ENCODE measurements at places on chromosomes 2 and 18.
A peak's percentile ranks its signal among the peaks of the same experiment; 100 is the strongest.

- no peak overlapping the region for H3K4me3 ChIP-seq
- no peaks in the 10 kb centered on the region for H3K27me3 ChIP-seq
- H3K36me3 ChIP-seq: no peaks in the 10 kb centered on the region
- H3K4me1 ChIP-seq: no peaks in the 10 kb centered on the region
Measured at GRCh38 chr2:36792951-36793350, 96.4 kb downstream of the VIT start.

- peak; percentile 41 for DNase-seq
- H3K36me3 ChIP-seq: no peaks in the 10 kb centered on the region
- no peaks in the 10 kb centered on the region for H3K27me3 ChIP-seq
Measured at GRCh38 chr2:212831671-212832199, 293.1 kb upstream of the ERBB4 start.

DNA sequence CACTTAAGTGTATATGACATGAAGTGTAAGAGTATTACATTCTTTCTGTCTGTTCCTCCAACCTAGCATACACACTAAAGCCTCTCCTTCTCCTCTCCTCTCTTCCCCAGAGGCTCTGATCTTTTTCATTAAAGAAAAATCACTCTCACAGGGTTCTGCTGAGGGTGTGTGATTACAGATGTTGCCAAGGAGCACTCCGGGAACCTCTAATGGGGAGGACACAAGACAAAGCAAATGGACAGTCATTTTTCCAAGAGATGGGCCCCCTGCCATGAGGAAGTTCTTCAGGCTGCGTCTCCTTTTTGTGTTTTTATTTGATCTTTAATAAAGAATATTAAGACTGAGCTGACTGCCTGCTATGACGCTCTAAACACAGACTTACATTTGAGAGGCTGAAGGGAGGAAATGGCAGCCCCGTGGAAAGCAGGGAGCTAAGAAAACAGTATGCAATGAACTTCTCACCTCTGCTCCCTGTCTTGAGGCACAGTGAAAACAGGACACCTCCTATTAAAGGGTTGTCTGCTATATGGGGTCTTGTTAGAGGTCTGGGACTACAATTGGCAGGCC, 578.1 kb downstream of the PIK3C3 start:
- H3K36me3 ChIP-seq: no peaks in the 10 kb centered on the region
- no peak overlapping the region for H3K4me3 ChIP-seq
- H3K4me1 ChIP-seq: no peaks in the 10 kb centered on the region
- no peaks in the 10 kb centered on the region for H3K27me3 ChIP-seq
- no peak overlapping the region for H3K27ac ChIP-seq

- no peak overlapping the region for H3K27ac ChIP-seq
- no peaks in the 10 kb centered on the region for H3K4me1 ChIP-seq
- H3K27me3 ChIP-seq: no peaks in the 10 kb centered on the region
- no peak overlapping the region for H3K4me3 ChIP-seq
- H3K36me3 ChIP-seq: no peaks in the 10 kb centered on the region
Measured at GRCh38 chr2:190179754-190180312, 117.3 kb upstream of the MSTN start.

GRCh38 chr2:26631401-26632170, 9.6 kb downstream of the CIB4 start:
- no peaks in the 10 kb centered on the region for H3K4me1 ChIP-seq
- H3K27ac ChIP-seq: no peak overlapping the region
- H3K4me3 ChIP-seq: no peak overlapping the region
- no peaks in the 10 kb centered on the region for H3K27me3 ChIP-seq

GRCh38 chr2:98343285-98343684, 3.0 kb upstream of the CNGA3 start:
- no peak overlapping the region for H3K4me3 ChIP-seq
- H3K36me3 ChIP-seq: no peaks in the 10 kb centered on the region
- no peak for DNase-seq
- H3K4me1 ChIP-seq: no peaks in the 10 kb centered on the region
- no peak overlapping the region for H3K27ac ChIP-seq

- no peak for DNase-seq
- no peak overlapping the region for H3K27ac ChIP-seq
- H3K27me3 ChIP-seq: no peaks in the 10 kb centered on the region
- no peaks in the 10 kb centered on the region for H3K4me1 ChIP-seq
- H3K4me3 ChIP-seq: no peak overlapping the region
- no peaks in the 10 kb centered on the region for H3K36me3 ChIP-seq
Measured at GRCh38 chr2:221693365-221693764, 121.3 kb upstream of the EPHA4 start.

DNA sequence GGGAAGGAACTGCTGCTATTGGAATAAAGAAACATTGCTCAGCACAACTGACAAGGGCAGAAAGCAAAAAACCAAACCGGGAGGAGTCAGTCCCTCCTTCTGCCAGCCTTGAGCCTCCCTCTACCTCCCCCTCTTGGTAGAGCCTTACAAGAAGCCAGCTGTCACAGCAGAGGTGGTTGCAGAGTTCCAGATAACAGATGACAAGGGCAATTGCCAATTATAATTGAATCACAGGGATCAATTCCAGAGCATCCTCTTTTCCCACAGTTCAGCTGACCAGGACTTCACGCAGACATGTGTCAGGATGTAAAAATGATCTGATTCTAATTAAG, 548.2 kb upstream of the LRRTM1 start:
- H3K27ac ChIP-seq: no peak overlapping the region
- no peak for DNase-seq
- H3K27me3 ChIP-seq: no peaks in the 10 kb centered on the region
- H3K4me3 ChIP-seq: no peak overlapping the region

DNA sequence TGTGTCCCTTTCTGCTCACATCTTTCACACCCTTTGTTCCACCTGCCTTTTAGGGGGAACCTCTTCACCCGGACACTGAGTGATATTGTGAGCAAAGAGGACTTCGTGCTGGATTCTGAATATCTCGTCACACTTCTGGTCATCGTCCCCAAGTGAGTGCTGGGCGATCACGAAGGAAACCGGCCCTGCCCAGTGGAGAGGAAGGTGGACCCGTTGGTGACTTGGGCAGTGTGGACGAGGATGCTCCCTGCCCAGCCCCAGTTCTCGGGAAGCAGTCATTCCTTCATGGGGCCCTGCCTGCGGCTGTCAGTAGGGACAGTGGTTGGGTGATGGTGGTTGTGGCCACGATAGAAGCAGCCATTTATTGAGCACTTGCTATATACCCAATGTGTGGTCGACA, 40.8 kb downstream of the PDIA6 start:
- H3K27me3 ChIP-seq: no peaks in the 10 kb centered on the region
- H3K4me3 ChIP-seq: no peak overlapping the region
- H3K4me1 ChIP-seq: no peaks in the 10 kb centered on the region
- no peak overlapping the region for H3K27ac ChIP-seq
- no peak for DNase-seq
- no peaks in the 10 kb centered on the region for H3K36me3 ChIP-seq

GRCh38 chr2:241901018-241901380, 31.5 kb downstream of the RTP5 start:
- no peak for DNase-seq
- no peak overlapping the region for H3K4me3 ChIP-seq
- H3K36me3 ChIP-seq: no peaks in the 10 kb centered on the region
- no peaks in the 10 kb centered on the region for H3K4me1 ChIP-seq
- no peaks in the 10 kb centered on the region for H3K27me3 ChIP-seq

DNA sequence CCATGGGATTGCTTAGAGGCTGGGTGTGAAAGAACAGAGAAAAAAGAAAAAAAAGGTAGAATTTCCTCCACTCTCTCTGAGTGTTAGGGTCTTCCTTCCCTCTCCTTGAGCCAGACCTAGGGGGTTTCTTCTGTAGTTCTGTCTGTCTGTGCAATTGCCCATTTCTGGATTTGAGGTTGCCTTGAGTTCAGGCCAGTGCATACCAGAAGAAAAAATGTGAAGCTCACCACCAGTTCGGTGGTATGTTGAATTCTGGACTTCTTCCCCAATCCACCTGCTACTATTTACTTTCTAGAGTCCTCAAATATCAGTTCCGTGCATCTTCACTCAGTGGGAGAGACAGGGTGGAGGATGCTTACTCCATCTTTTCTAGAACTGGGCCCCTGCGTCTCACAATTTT, 15.3 kb upstream of the SELENOI start:
- H3K36me3 ChIP-seq: no peaks in the 10 kb centered on the region
- DNase-seq: no peak

GRCh38 chr2:221501210-221501882, 70.8 kb downstream of the EPHA4 start:
- no peak overlapping the region for H3K27ac ChIP-seq
- DNase-seq: no peak

GRCh38 chr2:56715683-56716082, 531.9 kb downstream of the CCDC85A start:
- DNase-seq: no peak
- no peaks in the 10 kb centered on the region for H3K36me3 ChIP-seq
- no peak overlapping the region for H3K4me3 ChIP-seq
- H3K27me3 ChIP-seq: no peaks in the 10 kb centered on the region
- no peaks in the 10 kb centered on the region for H3K4me1 ChIP-seq
- H3K27ac ChIP-seq: no peak overlapping the region

- H3K27ac ChIP-seq: no peak overlapping the region
- no peaks in the 10 kb centered on the region for H3K36me3 ChIP-seq
- no peaks in the 10 kb centered on the region for H3K4me1 ChIP-seq
- H3K4me3 ChIP-seq: no peak overlapping the region
Measured at GRCh38 chr2:20231598-20232026, 6.7 kb upstream of the SDC1 start.

GRCh38 chr2:112322919-112323318, 47.5 kb downstream of the ZC3H6 start:
- DNase-seq: no peak
- H3K27ac ChIP-seq: no peak overlapping the region
- no peaks in the 10 kb centered on the region for H3K36me3 ChIP-seq
- no peaks in the 10 kb centered on the region for H3K4me1 ChIP-seq
- no peaks in the 10 kb centered on the region for H3K27me3 ChIP-seq

DNA sequence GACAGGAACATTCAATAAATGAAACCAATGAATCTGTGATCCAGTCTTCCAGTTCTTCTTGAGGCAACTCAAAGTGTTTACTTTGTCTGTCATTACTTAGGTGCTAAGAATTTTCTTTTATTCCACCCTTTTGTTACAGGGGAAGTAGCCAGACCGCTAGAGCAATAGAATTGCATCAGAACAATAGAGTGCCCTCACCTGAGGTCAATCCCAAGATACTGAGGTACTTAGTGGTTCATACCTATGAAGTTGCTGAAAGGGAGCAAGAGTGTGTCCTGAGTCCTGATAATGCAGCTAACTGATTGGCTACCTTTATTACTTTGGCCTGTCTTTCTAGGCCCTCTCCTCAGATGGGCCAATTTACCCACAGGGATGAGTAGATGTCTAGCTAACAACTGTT, 359.4 kb upstream of the KCNH7 start:
- no peaks in the 10 kb centered on the region for H3K4me1 ChIP-seq
- H3K4me3 ChIP-seq: no peak overlapping the region
- no peaks in the 10 kb centered on the region for H3K36me3 ChIP-seq

DNA sequence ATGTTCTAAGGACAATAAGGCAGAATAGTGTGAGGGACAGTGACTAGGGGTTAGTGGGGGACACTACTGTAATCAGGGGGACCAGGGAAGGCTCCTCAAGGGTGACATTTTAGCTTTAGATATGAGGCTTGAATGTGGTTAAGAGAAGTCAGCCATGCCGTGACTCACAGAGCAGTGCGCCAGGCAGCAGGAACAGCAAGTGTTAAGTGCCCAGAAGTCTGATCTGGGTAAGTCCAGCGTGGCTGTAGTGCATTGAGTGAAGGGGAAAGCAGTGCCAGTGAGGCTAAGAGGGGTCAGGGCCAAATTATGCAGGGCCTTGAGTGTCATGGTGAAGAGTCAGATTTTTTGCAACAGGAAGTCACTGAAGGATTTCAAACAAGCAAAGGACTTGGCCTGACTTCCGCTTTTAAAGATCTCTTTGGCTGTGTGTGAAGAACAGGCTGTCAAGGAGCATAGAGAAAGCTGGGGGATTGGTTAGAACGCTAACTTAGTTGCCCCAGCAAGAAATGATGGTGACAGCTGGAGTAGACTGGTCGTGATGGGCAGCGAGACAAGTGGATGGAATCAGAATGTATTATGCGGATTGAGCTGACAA, 151.5 kb downstream of the MSH2 start:
- H3K27ac ChIP-seq: no peak overlapping the region
- no peaks in the 10 kb centered on the region for H3K36me3 ChIP-seq
- DNase-seq: no peak
- no peaks in the 10 kb centered on the region for H3K27me3 ChIP-seq
- no peaks in the 10 kb centered on the region for H3K4me1 ChIP-seq

- H3K36me3 ChIP-seq: no peaks in the 10 kb centered on the region
- DNase-seq: no peak
- H3K27me3 ChIP-seq: no peaks in the 10 kb centered on the region
- H3K27ac ChIP-seq: no peak overlapping the region
- no peak overlapping the region for H3K4me3 ChIP-seq
Measured at GRCh38 chr2:217001740-217002139, 141.9 kb upstream of the TNP1 start.

- no peak for DNase-seq
- no peaks in the 10 kb centered on the region for H3K36me3 ChIP-seq
- H3K4me3 ChIP-seq: no peak overlapping the region
Measured at GRCh38 chr2:36562973-36563532, 34.9 kb downstream of the FEZ2 start.

DNA sequence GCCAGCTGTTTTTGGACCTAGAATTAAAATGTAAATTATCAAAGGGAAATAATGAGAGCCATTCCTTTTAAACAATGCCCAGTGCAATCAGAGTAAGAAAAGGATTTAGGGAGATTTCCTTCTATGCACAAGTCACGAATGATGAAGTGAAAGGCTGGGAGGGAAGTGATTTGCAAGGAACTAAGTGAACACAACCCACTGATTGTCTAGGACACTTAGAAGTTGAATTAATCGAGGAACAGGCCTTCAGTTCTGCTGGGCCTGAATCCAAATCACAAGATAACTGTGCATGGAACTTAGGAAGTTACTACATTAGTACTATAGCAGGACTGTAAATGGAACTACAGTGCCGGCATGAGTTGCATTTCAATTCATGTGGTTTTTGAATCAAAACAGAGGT, 17.7 kb downstream of the MAP2 start:
- no peaks in the 10 kb centered on the region for H3K27me3 ChIP-seq
- H3K27ac ChIP-seq: no peak overlapping the region
- no peaks in the 10 kb centered on the region for H3K36me3 ChIP-seq
- H3K4me3 ChIP-seq: no peak overlapping the region

- no peaks in the 10 kb centered on the region for H3K27me3 ChIP-seq
- H3K4me3 ChIP-seq: no peak overlapping the region
Measured at GRCh38 chr2:49753344-49753985, 599.1 kb upstream of the FSHR start.

GRCh38 chr2:217642944-217643343, 359.9 kb downstream of the TNS1 start:
- H3K4me3 ChIP-seq: no peak overlapping the region
- H3K27me3 ChIP-seq: no peaks in the 10 kb centered on the region
- no peaks in the 10 kb centered on the region for H3K4me1 ChIP-seq

DNA sequence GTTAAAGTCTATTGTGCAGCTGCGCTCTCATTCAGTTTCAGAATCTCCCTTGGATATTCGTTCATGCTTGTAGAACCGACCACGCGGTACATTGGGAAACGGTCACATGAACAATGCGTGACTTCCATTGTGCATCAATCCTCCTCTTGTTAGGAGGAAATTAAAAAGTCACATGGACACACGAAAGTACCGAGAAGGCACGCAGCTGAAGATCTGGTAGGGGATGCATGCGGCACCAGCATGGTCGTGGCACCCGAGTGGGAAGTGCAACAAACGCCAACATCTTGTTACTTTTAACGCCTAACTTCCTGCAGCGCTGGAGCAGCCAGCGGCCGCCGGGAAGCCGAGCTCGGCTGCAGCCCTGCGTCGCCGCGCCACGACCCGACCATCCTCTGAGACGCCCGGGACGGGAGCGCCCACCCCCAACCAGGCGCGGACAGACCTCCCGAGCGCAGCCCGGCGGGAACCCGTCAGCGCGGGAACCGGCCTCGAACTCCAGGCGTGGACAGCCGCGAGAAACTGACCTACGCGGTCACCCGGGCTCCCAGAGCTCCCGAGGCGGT, 412 bp downstream of the OSBPL1A start:
- peak overlapping the region; percentile 61 for H3K4me3 ChIP-seq
- DNase-seq: no peak
- H3K27me3 ChIP-seq: no peaks in the 10 kb centered on the region
- H3K4me1 ChIP-seq: peaks cover 8% of the 10 kb centered on the region

Data from CD8-positive, alpha-beta memory T cell (primary cell).